ENCODE measurements at places on chromosomes 3 and 15. TPM values are rescaled to one million over a fixed set of nuclear protein-coding genes. Genes with fewer than 3 reads are reported as not detected.

The TF gene
- total RNA-seq, result 3.8 TPM

The MEIS2 gene
- 28.3 TPM for total RNA-seq

The PFN2 gene
- 437 TPM for total RNA-seq

The GNL3 gene
- 66.4 TPM for total RNA-seq

The GABRG3 gene
- not detected for total RNA-seq

The LRRK1 gene
- total RNA-seq, result 11.3 TPM

The MUC20 gene
- 8.4 TPM for total RNA-seq

The PLA2G4D gene
- total RNA-seq, result not detected

The GXYLT2 gene
- total RNA-seq, result 140 TPM

The LPP gene
- 288 TPM for total RNA-seq

The PRR23B gene
- not detected for total RNA-seq

The SEMA3F gene
- 36.7 TPM for total RNA-seq

The HRG gene
- total RNA-seq, result not detected

The BTLA gene
- total RNA-seq, result 0.42 TPM

The FOXP1 gene
- total RNA-seq, result 206 TPM

The AGBL1 gene
- not detected for total RNA-seq

The DPH3 gene
- 19.8 TPM for total RNA-seq

The GMNC gene
- total RNA-seq, result 0.29 TPM

The USP50 gene
- total RNA-seq, result 0.85 TPM

The ZNF501 gene
- 1.7 TPM for total RNA-seq

The TRH gene
- total RNA-seq, result not detected

The TBC1D21 gene
- total RNA-seq, result not detected

The SCAMP5 gene
- total RNA-seq, result 20.6 TPM

The IL5RA gene
- not detected for total RNA-seq

The DLEC1 gene
- total RNA-seq, result 0.17 TPM

The SLC51B gene
- total RNA-seq, result not detected

The AP3B2 gene
- total RNA-seq, result not detected

The PLA2G4E gene
- total RNA-seq, result not detected

The PODXL2 gene
- 10.8 TPM for total RNA-seq

The PAK6 gene
- not detected for total RNA-seq

The FBXO40 gene
- 0.08 TPM for total RNA-seq

The THRB gene
- total RNA-seq, result 3.1 TPM

The LIPH gene
- 0.40 TPM for total RNA-seq

The POC1A gene
- 5.7 TPM for total RNA-seq

The SIDT1 gene
- total RNA-seq, result not detected

The SHC4 gene
- 61.8 TPM for total RNA-seq

The DNAJA4 gene
- total RNA-seq, result not detected

The SPINT1 gene
- 0.87 TPM for total RNA-seq

The ERC2 gene
- total RNA-seq, result 1.6 TPM

The HGD gene
- total RNA-seq, result not detected

The ABHD2 gene
- 58.5 TPM for total RNA-seq

The GOLGA6L9 gene
- total RNA-seq, result 4.2 TPM

The C3orf22 gene
- total RNA-seq, result not detected

Measured in chondrocyte (in vitro differentiated cells).